ENCODE measurements at places on chromosomes 3 and 15.
A peak's percentile ranks its signal among the peaks of the same experiment; 100 is the strongest.

- no peak for DNase-seq
Observed at GRCh38 chr15:57382215-57382614, 5.9 kb downstream of the CGNL1 start.

- DNase-seq: no peak
Observed at GRCh38 chr15:43525131-43525530, 7.7 kb downstream of the MAP1A start.

DNA sequence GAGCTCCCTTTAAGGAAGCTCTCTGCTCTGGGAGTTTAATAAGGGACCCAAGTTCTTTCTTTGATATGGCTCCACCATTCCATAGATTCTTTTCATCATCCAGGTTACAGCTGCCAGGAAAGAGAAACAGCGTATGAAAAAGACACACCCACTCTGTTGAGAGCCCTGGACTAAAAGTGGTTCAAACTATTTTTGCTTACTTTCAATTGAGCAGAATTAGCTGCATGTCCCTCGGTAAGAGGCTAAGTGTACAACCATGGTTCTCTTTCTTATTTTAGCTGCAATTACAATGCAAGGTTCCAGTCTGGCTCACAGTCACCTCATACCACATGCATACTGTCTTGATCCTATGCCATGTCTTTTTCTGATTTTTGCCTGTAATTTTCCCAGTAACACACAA is 1288.3 kb downstream of the NSUN3 start:
- DNase-seq: no peak

DNA sequence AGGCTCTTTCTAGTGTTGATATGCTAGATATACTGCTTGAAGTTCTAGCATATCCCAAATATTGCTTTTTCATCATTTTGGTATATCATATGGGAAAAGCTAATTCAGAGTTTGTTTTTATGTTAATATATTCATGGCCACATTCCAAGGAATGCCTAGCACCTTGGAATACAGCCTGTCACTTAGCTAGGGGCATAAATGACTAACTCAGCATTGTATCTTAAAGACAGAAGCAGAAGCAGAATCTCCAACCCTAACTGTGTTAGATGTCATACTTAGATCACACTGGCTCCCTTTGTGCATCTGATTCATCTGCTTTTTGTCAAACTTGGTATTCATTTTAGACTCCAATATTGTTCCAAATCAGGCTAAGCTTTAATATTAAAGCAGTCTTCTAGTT is 130.8 kb upstream of the TSPAN3 start:
- no peak for DNase-seq

- no peak for DNase-seq
Observed at GRCh38 chr3:170766823-170767575, 103.0 kb downstream of the RPL22L1 start.

DNA sequence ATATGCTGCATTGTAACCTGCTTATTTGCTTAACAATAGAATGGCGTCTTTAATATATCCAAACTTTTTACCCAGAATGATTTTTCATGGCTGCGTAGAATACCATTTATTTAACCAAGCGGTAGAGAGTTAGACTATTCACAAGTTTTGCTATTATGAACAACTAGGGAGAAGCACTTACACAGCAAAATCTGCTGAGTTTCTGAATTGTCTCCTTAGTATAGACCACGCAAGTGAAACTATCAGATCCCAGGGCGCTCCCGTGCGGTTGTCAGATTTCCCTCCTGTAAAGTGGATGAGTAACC is 12.6 kb upstream of the ADPGK start:
- DNase-seq: no peak

DNA sequence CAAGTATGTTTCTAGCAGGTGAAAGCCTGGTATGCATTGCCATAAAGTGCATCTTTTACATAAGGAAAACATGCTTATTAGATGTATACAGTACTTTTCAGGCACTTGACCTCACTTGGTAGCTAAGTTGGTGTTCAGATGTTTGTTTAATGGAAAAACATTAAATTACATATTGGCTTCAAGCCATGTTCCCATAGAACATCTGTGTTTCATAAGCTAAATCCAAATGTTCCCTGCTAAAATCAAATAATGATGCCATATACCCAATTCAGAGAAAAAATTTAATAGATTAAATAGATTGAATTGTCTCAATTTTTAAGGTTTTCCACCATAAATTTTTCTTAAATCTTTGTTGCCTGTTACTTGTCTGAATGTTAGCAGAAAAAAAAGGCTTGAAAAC is 19.1 kb upstream of the RPL22L1 start:
- peak; percentile 12 for DNase-seq

DNA sequence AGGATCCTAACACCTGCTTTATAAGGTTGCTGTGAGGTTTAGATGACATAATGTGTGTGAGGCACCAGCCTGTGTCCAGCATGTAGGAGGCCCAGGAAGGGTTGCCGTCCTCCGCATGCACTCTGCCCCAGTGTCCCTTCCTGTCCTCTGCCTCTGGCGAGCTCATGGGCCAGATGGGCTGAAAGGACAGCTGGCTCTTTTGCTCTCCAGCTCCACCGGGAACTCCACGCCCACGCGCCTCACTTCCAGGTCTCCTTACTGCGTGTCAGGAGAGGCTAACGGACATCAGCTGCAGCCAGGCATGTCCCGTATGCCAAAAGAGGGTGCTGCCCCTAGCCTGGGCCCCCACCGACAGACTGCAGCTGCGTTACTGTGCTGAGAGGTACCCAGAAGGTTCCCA is 12.2 kb downstream of the MUC20 start:
- DNase-seq: peak; percentile 48

DNA sequence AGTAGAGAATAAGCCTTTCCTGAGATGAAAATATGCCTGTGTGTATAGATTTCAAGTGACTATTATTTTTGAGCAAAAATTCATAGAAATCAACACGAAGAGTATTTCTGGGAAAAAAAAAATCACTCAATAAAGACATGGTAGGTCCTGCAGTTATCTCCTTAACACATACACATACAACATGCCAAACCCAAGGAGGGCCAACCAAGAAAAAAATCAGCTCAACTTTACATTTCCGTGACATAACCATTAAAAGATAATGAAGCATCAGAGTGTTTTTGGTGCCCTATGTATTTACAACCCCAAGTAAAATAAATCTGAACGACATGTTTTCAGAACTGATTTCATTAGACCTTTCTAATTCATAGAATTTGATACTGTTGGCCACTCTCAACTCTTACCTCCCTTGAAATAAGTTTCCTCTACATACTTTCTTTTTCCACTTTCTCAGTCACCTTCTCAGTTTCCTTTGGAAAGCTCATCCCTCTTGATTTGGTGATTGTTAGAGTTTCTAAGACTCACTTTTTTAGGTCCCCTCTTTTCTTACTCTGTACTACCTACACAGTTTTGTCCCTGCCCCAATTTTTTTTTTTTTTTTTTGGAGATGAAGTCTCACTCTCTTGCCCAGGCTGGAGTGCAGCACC is 162.3 kb downstream of the TBL1XR1 start:
- no peak for DNase-seq

DNA sequence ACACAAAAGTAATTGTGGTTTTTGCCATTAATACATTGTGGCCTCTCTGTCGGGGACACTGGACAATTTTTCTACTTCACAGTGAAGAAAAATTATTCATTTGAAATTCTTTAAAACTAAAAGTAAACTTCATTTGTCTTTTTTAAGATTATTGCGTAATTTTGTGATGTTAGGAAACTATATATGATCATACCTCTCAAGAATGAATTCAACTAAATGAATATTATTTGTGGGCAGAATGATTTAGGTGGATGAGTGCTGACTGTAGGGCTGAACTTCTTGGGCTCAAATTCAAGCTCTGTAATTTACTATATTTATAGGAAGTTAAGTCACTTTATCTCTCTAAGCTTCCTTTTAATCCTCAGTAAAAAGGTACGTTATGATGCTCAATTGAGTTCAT is 441.2 kb downstream of the ROBO1 start:
- DNase-seq: no peak

DNA sequence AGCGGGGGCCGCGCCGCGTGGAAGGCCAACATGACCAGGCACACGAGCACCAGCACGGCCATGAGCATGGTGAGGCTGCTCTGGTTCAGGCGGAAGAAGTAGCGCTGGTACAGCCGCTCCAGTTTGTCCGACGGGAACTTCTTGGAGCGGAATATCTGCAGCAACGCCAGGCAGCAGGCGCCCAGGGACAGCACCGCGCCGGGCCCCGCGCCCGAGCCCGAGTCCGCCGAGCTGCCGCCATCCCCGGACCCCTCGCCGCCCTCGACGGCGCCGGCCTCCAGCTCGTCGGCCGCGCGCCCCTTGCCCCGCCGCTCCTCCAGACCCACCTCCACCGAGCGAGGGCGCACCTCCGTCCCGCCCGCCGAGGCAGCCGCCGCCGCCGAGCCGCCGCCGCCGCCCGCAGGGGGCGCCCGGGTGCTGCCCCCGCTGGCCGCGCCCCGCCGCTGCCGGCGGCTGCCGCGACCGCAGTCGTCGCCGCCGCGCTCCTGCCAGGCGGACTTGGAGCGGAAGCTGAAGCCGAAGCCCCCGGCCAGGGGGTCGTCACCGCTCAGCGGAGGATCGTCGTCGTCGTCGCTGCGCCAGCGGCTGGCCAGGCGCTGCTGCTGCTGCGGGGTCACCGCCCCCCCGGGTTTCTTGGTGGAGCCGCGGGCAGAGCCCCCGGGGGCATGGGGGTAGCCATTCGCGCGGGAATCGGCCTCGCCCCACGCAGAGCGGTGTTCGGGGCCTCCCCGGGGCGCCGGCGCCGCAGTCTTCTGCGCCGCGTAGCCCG is 957 bp downstream of the ADCY5 start:
- no peak for DNase-seq

GRCh38 chr3:188197388-188197847 is 43.5 kb downstream of the LPP start:
- DNase-seq: no peak

GRCh38 chr3:69725994-69726571 is 13.2 kb upstream of the MITF start:
- DNase-seq: no peak

DNA sequence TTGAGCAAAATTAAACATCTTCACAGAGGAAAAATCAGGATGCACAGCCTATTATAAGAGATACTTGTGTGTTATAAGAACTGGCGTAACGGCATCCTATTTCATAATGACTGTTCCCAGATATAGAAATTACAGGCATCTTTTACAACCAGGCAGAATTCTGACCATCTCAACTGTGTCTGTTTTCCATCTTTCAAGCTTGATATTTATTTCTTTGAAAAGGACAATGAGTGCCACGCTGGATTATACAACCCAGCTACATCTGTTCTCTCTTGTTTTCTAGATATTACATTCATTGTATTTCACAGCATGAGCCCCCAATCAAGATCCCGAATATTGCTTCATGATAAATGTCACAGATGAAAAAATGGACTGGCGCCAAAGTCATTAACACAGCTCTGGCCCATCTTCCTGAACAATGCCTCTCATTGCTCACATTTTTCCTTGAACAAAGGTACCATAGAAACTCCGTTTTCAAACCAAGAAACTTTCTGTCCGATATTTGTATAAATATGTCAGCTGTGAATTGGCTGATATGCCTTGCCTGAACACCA is 420.6 kb downstream of the TBL1XR1 start:
- no peak for DNase-seq

DNA sequence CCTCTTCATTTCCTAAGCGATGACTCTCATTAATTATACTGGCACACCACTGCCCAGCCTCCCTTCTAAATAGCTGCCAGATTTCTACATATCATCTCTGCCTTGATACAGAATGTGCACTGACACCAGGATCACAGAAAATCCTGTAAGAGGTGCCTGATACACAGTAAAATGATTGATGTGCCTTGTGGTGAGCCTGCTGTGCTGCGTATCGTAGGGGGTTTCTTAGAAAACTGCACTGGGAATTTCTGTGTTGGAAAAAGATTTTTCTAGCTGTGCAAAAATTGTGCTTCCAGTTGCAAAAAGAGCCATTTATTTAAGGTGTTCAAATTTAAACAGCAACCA is 3.0 kb upstream of the PLCH1 start:
- no peak for DNase-seq

DNA sequence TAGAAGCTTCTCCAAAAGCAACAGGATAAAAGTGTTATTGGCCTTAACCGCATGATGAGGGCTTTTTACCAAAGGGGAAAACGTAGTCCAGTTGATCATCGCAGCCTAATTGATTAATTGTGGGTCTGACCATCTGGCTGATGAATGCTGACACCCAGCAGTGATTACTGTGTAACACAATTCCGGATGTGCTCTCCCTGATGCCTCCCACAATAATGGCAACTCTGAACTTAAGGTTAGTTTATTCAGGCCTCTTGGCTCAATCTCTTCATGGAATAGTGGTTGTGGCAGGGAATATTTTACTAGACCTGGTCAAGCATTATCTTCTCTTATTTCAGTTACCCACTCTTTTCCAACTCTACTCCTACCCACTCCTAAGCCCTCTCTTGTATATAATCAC is 332.9 kb downstream of the TIGIT start:
- no peak for DNase-seq

DNA sequence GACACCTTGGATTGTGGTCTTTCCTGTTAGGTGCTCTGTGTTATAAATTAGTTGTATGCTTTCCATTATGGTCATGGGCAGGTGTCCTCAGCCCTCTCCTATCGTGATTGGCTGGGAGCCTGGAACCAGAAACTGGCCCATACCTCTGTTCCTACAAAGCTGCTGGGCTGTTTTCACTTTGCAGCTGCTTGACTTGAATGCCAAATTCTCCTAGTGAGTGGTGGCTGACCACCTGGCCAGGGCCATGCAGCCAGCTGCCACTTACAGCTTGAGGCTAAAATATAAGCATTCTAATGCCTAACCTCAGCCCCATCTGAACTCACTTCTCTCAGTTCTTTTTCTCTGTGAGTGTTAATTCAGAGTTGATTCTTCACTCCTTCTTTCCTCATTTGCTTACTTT is 239.3 kb upstream of the GBE1 start:
- DNase-seq: peak; percentile 41

DNA sequence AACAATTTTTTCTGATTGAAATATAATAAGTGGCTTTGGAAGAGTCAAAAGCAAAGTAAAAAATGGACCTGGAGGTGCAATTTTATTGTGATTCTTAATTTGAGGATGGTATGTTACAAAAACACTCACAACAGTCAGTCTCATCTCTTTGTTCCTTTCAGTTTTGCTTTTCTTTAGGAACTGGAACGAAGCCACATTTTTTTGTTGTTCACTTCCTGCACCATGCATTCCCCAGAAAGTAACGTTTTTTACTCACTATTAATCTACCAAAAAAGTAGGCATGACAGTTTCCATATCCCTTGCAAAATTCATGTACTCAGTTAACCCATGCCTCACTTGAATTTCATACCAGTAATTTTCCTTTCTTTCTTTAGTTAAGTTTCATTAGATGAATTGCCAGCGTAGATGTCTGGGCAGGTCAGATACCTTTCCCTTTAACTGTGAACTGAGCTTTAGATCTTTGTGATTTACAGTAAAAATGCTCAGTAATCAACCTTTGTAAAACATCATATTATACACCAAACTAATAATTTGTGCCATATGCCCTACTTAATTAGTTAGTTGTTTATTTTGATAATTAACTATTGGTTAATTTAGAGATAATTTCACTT is 384.3 kb downstream of the ROBO1 start:
- DNase-seq: peak; percentile 18

- no peak for DNase-seq
Observed at GRCh38 chr15:27398631-27399161, 427.7 kb downstream of the GABRG3 start.
